Activated naive CD4-positive, alpha-beta T cell treated with anti-CD3 and anti-CD28 coated beads, Interleukin-2, amount 50 U/mL, for 72 hours (primary cell): ENCODE measurements at places on chromosomes 12 and 14. TPM values are rescaled to one million over a fixed set of nuclear protein-coding genes. Genes with fewer than 3 reads are reported as not detected.

STAB2 gene
- not detected for total RNA-seq

CACNA1C gene
- 0.05 TPM for total RNA-seq

RIMBP2 gene
- not detected for total RNA-seq

IL23A gene
- total RNA-seq, result 20.9 TPM

CD69 gene
- 91.1 TPM for total RNA-seq

NELL2 gene
- total RNA-seq, result 82.3 TPM

EIF2S1 gene
- total RNA-seq, result 139 TPM

HEBP1 gene
- total RNA-seq, result 34.2 TPM

TEP1 gene
- total RNA-seq, result 43.3 TPM

DAO gene
- total RNA-seq, result not detected

CARMIL3 gene
- total RNA-seq, result 6.7 TPM

TCHP gene
- total RNA-seq, result 18.3 TPM

IL31 gene
- 0.87 TPM for total RNA-seq

LRRIQ1 gene
- total RNA-seq, result not detected

GRCh38 chr14:70622111-70622712, 19.5 kb upstream of the TTC9 start:
- DNase-seq, result no peak

GRCh38 chr14:81991998-81992397, 458.3 kb upstream of the SEL1L start:
- no peak for DNase-seq

- no peak for DNase-seq
Observed at GRCh38 chr14:68368850-68369249, 424.0 kb downstream of the ZFP36L1 start.

- DNase-seq, result no peak
Observed at GRCh38 chr14:23376482-23377197, at the start of gene CMTM5. Gene CMTM5, plus strand, starts transcription at chr14:23377046. Its CDS starts 206 bp downstream, at chr14:23377252.

DNA sequence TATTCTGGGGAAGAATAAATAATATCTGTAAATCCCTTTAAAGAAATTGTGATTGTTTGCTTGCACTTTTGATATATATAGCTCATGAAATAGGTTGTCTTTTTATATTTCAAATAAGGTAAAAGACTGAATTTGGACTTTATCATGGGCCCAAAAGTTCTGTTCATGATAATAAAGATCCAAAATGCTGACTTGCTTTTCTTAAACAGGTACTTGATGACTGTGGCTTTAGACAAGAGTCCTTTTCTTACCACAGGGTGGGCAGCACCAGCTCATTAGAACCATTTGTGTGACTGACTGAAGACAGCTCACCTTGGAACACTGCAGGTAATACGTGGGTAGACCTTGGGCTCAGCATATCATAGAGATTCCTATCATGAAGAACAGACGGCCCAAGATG, 432.6 kb downstream of the ETNK1 start:
- no peak for DNase-seq

GRCh38 chr12:28355161-28355560, 164.9 kb downstream of the CCDC91 start:
- no peak for DNase-seq

DNA sequence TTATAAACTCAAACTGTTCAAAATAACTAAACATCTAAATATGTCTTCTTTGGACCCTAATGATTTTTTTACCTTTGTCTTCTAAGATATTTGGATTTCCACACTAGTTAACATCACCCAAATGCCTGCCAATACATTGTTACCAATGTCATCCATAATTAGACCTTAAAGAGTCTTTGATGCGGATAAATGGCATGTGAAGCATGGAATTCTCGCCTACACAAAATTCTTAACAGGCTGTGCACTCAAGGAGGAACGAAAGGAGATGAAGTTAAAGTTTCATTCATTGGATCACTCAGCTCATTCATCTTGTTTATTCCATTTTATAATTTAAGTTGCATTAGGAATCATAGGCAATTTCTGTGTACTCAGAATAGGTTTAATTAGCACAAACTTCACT, 219.7 kb downstream of the ACSS3 start:
- DNase-seq, result no peak

DNA sequence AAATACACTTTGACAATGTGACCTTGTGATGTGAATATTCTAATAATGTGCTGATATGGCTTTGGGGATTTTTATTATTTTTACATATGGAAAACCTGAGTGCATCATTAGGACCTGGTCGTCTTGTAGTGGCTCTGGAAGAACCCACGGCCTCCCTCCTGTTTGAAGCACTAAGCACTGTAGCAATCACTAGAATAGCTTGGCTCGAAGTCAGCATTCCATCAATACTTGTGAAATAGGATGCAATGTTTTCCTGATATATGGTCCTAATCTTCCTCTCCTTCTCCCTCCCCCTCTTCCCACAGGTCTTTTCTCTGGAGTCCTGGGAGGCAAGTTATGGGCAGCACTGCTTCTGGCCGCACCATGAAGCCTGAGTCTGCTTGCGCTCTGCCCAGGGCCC, 71.9 kb downstream of the NRXN3 start:
- DNase-seq, result no peak

- DNase-seq, result no peak
Observed at GRCh38 chr12:25368557-25368956, 117.8 kb upstream of the KRAS start.

DNA sequence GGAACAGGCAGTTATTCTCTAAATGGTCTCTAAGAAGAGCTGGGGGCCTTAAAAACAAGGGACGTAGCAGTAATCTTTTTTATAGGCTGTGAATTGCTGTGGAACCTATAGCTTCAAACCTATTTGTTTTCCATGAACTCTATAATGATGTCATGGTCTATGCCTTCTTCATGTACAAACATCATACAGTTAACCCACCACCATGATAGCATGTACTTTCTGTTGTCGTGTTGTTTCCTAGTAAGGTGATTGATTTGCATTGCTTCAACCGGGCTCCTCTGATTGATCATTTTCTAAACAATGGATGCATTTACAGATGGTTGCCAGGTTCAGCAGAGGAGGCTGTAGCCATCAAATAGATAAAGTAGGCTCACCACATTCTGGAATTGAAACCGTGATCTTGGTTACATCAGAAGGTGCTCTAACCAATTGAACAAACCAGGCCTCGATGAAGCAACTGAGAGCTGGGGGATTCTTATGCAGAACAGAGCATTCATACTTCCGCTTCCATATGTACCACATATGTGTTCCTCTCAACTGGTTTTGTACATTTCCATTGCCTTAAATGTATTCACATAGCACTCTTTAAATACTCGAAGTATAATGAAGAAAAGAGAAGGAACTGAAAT, 25.6 kb upstream of the PCNX1 start:
- no peak for DNase-seq

DNA sequence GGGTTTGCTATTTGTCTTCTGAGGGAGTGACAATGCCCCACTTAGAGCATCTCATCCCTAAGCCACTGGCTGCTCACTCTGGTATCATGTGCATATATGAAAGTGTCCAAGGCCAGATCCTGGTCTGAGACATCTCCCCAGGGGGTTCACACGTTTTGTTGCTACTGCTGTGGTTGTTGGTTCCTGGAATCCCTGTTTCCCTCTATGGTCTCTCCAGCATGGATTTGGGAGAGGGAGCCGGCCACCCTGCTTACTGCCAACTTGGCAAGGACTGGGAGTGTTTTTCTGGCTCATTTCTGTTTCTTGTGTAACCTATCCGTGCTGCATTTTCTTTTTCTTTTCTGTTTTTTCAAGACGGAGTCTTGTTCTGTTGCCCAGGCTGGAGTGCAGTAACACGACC, 101.3 kb upstream of the MAX start:
- DNase-seq, result no peak

DNA sequence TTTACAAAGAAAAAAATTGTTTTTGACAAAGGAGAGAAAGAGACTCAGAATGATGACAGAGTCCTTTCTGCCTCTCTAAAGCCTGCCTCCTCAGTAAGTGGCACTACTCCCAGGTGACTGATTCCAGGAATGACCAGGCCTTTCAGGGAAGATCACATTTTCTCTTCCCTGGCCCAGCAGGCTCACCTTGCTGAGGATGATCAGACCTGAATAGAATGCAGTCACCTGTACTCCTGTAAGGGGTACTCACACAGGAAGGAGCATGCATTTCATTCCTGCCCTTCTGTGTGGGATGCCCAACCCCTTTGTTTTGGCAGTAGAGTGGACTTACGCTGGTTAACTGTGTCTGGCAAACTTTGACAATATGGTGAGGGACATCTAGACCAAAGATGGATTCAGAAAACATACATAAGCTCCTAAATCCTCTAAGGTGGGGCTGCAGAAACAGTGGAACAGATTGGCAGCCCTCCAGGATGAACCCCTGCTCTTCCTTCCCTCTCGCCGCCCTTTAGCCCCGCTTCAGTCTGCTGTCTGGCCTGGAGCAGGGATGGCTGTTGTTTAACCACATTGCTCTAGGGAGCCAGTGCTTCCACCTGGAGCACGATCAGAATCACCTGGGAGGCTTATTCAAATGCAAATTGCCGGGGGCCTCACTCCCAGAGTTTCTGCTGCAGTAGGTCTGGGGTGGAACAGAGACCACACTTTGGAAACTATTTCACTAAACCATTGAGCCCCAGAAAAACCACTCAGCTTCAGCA, 29.8 kb downstream of the ERG28 start:
- no peak for DNase-seq

GRCh38 chr14:28245216-28245615, 521.4 kb upstream of the FOXG1 start:
- DNase-seq, result no peak

DNA sequence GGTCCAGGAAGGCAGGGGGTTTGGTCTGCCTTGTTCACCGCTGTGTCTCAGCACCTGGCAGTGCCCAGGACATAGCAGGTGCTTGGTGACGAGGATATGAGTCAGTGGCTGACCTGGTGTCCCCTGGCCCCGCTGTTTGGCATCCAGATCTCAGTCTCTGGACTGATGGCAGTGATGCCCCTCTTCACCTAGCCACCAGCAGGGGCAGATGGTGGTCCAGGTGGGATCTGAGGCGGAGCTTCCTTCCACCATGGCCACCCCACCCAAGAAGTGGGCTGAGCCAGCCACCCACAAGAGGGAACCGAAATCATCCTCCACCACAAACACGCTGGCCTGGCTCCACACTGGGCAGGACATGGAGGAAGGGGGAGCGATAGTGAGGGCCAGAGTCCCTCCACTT, 16.1 kb upstream of the SH2B3 start:
- DNase-seq, result no peak

DNA sequence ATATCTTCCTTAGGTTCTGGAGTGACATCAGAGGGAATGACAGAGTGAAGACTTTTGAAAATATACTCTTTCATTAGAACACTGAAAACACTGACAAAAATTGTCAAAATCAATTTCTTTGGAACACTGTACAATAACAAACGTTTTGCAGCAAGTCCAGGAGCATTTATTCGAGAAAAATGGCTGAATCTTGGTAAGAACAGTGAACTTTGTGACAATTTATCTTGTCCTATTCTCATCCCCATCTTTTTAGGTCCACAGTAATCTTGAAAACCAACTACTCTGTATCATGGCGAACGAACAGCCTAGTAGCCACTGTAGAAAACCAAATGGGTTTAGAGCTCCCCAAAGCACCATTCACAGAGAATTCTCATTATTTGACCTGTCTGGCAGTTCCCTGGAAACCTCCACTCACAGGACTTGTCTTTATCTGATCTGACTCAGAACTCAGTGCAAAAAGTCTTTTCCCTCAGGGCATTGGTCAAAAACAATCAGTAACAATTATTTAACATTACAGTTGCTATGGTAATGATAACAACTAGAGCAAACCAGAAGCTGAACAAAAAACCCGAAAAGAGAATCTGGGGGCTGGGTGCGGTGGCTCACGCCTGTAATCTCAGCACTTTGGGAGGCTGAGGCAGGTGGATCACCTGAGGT, 20.3 kb upstream of the PPP2R5E start:
- DNase-seq, result no peak

- no peak for DNase-seq
Observed at GRCh38 chr14:51652168-51653078, 713 bp downstream of the FRMD6 start.

GRCh38 chr12:46585854-46586621, 213.5 kb upstream of the SLC38A2 start:
- no peak for DNase-seq

- peak; percentile 53 for DNase-seq
Observed at GRCh38 chr14:73752297-73752992, 38.3 kb upstream of the PNMA1 start.

- DNase-seq, result no peak
Observed at GRCh38 chr12:211142-211465, 2.9 kb downstream of the SLC6A12 start.

GRCh38 chr12:132480623-132481132, 9.3 kb upstream of the FBRSL1 start:
- DNase-seq, result no peak

DNA sequence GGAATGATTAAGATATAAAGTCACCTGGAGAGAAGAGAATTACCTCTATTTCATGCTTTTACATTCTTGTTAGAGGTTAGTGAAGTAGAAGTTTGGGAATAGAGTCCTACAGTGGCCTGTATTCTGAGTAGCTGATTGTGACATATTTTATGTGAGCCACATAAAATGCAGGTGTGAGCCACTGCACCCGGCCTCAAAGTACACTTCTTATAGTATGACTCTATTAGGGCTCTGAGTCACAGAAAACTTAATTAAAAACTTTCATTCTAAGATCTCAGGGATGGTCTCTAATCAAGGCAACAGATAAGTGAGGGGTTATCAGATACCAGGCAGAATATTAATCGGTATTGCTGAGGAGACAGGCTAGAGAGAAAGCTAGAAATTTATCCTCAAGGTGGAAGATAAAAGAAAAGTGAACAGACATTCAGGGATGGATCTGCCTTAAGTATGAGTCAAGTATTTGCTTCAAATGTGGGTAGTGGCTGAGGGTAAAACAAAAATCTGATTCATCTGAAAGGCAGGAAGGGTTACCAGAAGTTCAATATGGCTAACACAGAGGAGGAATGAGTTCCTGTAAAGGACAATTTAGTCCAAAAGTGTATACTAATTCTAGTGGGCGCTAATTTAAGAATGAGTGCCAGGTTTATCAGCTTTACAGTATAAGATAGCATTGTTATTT, 5.5 kb upstream of the G2E3 start:
- no peak for DNase-seq

GRCh38 chr14:77599889-77600288, 16.5 kb downstream of the SPTLC2 start:
- no peak for DNase-seq

DNA sequence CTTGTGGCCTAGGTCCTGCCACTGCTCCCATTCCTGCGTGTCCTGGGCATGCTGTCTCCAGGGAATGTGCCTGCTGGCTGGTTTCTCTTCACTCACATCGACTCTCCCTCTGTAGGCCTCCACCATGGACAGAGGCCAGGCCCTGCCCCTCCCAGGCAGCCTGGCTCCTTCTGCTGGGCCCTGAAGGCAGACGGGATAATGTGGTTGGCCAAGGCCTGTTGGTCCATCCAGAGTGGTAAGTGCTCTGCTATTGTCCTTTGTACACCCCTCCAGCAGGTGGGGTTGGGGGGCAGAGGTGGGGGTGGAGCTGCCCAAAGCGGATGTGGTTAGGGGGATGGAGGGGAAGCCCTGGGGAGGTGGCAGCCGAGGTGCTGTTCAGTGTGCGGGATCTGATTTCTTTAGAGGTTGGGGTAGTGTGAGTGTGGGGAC, 9.5 kb upstream of the NR4A1 start:
- no peak for DNase-seq
